ENCODE measurements at places on chromosomes 7 and 10. TPM values are rescaled to one million over a fixed set of nuclear protein-coding genes. Genes with fewer than 3 reads are reported as not detected.

NPY gene
- 0.34 TPM for polyA plus RNA-seq

TNRC18 gene
- 15.8 TPM for polyA plus RNA-seq

GRCh38 chr10:695396-695795 is 5.9 kb upstream of the DIP2C start:
- no peak for DNase-seq

DNA sequence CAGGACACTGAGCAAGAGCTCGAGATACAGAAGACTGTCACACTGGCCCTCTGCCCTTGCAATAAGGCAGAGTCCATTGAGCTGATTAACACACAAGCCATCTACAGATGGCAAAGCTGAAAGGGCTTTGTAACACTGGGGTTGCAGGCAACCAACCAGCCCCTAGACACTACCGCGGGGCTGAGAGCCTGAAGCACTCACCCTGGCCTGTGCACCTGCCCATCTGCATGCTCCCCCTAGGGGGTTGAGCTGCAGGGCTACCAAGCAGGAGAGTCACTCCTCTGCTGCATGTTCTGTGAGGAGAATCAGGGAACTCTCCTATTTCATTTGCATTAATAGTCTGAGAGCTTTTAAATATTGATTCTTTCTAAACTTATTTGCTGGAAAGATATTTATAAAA is 128.1 kb upstream of the VIPR2 start:
- DNase-seq, result no peak

GRCh38 chr7:90396420-90396819 is 6.8 kb upstream of the CLDN12 start:
- no peak for DNase-seq

GRCh38 chr7:21542891-21543527 is at the start of gene DNAH11:
Gene DNAH11 (plus strand): TSS chr7:21543039. CDS start chr7:21543246, 207 bp downstream.
- peak; percentile 40 for DNase-seq

TAS2R41 gene
- polyA plus RNA-seq, result not detected

PRLHR gene
- not detected for polyA plus RNA-seq

DNA sequence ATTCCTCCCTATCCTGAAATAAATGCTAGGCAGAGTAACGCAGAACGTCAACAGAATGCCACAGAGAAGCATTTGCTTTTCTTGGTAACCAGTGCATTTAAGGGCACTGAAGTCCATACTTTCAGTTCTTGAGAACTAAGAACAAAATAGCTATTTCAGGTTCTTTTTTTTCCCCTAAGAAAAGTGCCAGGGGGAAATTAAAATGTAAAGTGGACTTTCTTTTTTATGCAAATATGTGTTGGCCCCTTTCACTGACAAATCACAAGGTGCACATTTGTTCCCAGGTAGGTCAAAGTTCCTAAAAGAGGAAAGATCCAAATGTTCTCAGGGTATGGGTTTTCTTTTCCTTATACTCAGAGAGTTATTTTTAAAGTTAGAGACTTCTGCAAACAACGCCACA is 151.5 kb downstream of the HPSE2 start:
- no peak for DNase-seq

- DNase-seq, result no peak
These were observed 19.6 kb upstream of the ASCC1 start for GRCh38 chr10:72235544-72236279.

- DNase-seq, result no peak
These were observed 119.3 kb downstream of the FAM53B start for GRCh38 chr10:124624895-124625294.

GRCh38 chr7:132428247-132428919 is 147.9 kb downstream of the PLXNA4 start:
- no peak for DNase-seq

HHEX gene
- polyA plus RNA-seq, result 1.5 TPM

- no peak for DNase-seq
These were observed 272.5 kb downstream of the DGKB start for GRCh38 chr7:14630048-14630447.

DNA sequence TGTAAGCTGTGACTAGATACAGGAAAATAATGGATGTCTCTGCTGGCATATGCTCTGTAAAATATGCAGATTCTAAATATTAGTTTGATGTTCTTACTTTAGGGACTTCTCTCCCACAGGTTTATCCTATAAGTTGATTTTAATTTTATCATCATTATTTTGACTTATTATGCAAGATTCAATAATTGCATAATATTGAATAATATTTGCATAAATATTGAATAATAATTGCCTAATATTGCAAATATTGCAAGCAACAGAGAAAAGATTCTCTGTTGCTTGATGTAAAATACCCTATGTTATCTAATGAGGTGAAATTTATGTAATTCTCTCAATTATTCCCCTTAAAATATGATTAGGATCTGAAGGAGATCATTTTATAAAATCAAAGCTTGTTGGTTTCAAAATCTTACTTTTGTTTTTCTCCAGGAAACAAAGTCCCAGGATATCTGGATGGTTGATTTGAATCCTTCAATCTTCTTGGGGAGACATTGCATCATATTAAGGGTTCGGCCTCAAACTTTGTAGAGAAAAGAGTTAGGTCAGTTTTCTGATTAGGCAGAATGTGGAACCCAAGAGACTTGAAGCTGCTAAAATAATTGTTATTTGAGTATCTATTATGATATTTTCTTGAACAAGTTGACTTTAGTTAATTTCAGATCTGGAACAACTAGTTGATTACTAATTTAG is 92.8 kb upstream of the MTPN start:
- no peak for DNase-seq

SYT15B gene
- polyA plus RNA-seq, result not detected

DNA sequence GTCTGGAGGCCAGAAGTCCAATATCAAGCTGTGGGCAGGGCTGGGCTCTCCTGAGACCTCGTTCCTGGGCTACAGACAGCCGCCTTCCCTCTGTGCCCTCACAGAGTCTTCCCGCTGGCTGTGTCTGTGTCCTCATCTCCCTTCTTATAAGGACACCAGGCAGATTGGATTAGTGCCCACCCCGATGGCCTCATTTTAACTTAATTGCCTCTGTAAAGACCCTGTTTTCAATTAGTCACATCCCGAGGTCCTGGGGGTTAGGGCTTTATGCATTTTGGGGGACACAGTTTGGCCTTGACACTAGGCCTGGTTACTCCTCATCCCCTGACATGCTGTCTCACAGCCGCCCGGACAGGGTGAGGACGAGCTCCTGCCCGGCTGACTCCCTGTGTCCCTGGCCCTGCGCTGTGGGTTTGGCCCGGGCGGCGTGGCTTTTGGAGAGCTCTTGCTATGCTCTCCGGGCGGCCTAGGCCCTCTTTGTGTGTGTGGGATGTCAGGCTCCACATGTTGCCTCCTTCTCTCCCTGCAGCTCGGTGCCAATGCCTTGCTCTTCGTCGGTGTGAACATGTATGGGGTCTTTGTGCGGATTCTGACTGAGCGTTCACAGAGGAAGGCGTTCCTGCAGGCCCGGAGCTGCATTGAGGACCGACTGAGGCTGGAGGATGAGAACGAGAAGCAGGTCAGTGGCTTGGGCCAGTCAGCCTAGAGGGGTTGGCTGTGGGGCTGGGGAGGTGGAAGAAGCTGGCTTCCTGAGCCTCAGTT is 18.2 kb downstream of the ADCY1 start:
- DNase-seq, result no peak

PTPN20 gene
- 4.0 TPM for polyA plus RNA-seq

DNA sequence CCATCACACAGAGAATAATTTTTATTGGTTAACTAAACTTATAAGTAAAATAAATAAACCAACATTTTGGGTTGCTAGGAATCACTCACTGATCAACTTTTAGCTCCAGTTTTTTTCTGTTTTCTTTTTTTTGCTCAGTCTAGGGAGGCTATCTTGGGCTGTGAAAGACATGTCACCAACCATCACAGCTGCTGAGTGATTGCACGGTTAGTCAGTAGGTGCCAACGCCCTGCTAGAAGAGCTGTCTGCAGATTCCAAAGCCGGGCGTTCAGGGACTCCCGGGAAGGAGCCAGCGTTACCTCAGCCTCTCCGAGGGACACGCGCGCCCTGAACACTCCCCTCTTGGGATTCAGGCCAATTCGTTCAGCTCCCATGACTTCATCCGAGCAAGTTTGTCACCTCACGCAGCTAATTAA is 604 bp upstream of the STAM start:
- peak; percentile 93 for DNase-seq

DNA sequence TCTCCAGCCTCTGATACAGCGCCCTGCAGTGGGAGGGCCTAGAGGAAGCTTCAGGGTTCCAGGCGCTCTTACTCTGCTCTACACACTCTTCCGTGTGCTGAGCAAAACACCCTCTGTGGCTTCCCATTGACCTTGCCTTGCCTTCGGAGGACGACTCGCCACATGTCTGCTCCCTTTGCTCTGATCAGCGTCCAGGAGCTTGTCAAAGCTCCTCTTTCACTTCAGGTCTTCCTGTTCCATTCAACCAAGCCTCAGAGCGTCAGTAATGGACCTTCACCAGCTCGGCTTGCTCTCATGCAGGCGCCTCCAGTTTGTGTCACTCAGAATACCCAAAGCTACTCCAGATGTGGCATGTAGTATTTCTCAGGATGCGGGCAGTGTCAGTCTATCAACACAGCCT is 173.9 kb downstream of the ARID5B start:
- no peak for DNase-seq

DNA sequence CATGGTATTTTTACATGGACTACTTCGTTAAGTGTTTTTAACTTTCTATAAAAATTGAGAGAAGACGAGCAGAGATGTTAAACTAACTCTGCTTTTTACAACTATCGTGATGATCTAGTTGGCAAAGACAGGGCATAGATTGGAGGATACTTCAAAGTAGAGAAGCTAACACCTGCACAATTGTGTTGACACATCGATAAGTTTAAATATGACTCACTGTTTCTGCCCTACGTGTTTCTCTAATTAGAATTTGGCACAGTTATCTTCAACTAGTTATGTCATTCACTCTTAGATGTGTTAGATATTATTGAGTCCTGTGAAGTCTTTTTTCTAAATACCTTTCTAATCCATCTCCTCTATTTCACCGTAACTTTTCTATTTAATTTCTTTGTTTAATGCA is 68.5 kb upstream of the FERD3L start:
- DNase-seq, result no peak

DNA sequence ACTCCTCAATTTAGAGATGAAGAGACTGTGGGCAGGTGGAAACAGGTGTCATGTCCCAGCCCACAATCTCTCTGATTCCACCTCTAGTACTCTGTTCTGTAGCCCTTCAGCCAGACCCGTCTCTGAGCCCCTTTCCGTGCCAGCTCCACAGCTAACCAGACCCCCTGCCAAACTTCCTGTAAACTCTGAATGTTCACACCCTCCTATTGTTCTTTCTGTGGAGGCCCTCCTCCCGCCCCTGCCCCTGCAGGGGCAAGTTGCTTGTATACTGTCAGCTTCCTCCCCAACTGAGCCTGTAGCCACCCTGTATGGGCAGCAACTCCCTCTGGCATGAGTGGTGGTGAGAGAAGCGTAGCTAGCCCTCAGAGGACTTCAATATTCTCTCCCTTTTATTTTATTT is 520.7 kb downstream of the SORCS3 start:
- DNase-seq, result no peak

DNA sequence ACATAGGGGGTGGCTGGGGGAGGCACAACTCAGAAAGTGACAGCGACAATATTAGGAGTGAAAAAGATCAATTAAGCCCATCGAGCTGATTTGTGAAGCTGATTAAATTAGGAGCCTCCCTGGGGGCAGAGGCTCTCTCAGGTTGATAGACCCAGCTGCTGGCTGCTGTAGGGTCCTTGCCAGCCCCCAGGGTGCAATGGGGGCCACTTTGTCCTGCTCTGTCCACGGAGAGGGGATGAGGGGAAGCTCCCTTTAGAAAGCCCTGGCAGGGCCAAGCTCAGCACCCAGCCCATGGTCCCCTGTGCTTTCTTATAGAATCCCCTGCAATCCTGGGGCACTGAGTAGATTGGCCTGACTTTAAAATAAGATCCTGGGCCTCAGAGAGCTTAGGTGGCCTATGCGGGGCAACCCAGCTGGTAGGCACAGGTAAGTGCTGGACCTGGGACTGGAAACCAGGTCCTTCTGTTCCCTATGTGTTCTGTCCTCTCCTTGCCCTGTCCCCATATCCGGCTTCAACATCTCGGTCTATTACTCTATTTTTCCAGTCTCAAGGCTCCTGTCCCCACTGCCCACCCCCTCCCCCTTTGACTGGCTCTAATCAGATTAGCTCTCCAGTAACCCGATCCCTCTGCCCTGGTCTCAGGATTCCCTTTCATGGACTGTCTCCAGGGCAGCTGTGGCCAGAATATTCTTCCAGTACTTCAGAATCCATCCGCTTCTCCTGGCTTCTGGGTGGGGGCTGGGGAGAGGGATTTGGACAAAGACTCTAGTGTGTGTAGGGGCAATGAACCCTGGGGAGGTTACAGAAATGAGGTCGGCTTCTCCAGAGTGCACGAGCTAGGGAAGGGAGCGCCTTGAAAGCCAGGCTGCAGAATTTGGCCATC is 259.6 kb downstream of the RPS24 start:
- no peak for DNase-seq

ABCC2 gene
- polyA plus RNA-seq, result 2.0 TPM

DNA sequence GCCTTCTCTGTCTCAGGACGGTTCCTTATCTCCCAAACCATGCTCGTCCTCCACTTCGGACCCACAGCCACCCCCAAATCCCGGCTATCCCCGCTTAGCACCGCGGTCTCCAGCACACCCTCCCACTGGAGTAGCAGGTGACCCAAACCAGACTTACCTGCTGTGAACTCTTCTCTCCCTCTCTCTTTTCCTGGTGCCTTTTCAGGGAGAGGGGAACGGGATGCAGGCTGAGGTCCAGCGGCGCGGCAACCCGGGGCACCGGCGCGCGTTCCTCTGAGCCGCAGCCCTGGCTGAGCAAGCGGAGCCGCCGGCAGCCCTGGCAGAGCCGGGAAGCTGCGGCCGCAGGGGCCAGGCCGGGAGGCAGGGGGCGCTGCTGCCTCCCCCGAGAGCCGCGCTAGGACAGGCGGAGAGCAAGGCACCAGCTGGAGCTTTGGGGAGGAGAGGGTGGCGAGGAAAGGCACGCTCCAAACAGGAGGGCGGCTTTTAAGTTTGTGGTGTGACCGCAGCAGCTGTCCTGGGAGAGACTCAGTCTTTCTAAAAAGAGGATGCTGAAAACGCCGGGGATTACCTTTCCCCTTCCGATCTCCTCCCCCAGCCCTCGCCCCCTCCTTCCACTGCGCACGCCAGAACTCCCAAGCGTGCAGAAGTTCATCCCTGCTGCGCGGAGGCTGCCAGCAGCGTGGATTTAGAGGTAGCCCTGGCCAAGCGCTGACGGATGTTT is at the start of gene SEMA3D:
TSS of gene SEMA3D (minus strand) at position 536 of the 721 bp plus-strand sequence. CDS start 65,165 bp downstream, outside the sequence.
- peak; percentile 60 for DNase-seq

- DNase-seq, result no peak
These were observed 170.1 kb downstream of the TMEM26 start for GRCh38 chr10:61283066-61283465.

DNA sequence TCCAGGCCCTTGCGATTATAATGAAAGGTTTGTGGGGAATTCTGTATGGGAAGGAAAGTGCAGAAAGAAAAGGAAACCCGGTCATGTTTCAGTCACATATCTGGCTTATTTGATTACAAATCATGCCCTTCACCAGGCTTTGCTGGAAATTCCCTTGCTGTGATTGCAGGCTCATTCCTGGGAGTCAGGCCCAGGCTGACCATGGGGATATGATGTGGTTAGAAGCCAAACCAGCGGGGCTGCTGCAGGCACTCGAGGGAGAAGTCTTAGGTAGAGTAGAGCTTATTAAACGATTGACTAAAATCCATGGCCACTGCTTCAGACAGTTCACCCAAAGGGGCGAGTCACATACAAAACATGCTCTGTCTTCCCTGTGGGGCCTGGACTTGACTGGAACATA is 16.2 kb downstream of the PKD1L1 start:
- no peak for DNase-seq

GRCh38 chr10:14153570-14154055 is 177.1 kb downstream of the FRMD4A start:
- peak; percentile 60 for DNase-seq

JAKMIP3 gene
- 0.86 TPM for polyA plus RNA-seq

- DNase-seq, result no peak
These were observed 58.0 kb downstream of the ANKIB1 start for GRCh38 chr7:92303761-92304160.

GRCh38 chr7:111424768-111425167 is 137.5 kb downstream of the IMMP2L start:
- DNase-seq, result no peak
